ENCODE measurements at places on chromosomes 2 and 18.

- DNase-seq = no peak
Observed at GRCh38 chr2:112137516-112138158, 548 bp upstream of the FBLN7 start.

DNA sequence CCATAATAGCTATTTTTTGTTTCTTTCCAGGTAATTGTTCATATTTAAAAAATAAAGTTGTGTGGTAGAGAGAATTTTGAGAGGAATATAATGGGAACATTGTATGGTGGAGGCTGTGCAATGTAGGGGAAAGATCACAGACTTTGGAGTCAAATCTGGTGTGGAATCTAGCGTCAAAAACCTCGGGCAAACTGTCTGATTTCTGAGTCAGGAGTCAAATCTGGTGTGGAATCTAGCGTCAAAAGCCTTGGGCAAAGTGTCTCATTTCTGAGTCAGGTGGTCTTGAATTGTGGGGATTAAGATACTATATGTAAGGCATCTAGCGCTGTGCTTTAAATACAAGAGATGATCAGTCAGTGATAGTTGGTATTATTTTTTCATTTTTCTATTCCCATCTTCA is 5.1 kb downstream of the PTPN4 start:
- no peak for DNase-seq

DNA sequence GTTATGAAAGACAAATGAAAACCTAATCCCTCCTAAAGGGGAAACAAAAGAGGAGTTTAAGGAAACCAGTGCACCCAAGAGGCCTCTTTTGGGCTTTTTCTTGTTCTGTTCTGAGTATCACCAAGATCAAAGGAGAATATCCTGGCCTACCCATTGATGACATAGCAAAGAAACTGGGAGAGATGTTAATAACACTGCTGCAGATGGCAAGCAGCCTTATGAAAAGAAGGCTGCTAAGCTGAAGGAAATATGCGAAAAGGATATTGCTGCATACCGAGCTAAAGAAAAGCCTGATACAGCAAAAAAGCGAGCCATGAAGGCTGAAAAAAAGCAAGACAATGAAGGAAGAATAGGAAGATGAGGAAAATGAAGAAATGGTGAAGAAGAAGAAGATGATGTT is 23.6 kb upstream of the STAT4 start:
- no peak for DNase-seq

GRCh38 chr18:3120356-3120755 is 99.4 kb downstream of the MYOM1 start:
- DNase-seq = no peak

GRCh38 chr18:36394486-36394885 is 97.0 kb downstream of the FHOD3 start:
- DNase-seq = no peak

DNA sequence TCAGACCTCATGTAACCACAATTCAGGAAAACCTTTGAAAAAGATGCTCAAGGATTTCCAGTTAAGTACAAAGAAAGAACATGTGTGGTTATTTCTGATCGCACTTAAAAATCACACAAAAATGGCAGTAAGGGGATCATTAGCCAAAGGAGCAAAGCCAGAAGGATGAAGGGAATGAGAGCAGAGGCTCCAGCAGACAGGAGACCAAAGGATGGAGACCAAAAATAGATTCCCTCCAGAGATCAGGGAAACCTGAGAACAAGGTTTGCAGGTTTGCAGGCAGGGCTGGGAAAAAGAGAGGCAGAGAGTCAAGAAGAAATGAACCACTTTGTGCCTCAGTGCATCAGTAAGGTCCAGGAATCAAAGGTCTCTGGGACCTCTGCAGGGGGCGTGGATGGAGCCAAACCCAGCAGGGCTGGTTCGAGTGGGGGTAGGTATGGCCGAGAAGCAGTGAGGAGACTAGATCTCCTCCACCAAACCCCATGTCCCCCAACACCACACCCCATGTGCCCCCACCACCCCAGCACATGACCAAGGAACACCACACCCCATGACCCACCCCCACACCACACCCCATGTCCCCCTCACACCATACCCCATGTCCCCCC is 98.5 kb upstream of the GPC1 start:
- no peak for DNase-seq

GRCh38 chr2:179107737-179108136 is 57.8 kb upstream of the CCDC141 start:
- DNase-seq = no peak

DNA sequence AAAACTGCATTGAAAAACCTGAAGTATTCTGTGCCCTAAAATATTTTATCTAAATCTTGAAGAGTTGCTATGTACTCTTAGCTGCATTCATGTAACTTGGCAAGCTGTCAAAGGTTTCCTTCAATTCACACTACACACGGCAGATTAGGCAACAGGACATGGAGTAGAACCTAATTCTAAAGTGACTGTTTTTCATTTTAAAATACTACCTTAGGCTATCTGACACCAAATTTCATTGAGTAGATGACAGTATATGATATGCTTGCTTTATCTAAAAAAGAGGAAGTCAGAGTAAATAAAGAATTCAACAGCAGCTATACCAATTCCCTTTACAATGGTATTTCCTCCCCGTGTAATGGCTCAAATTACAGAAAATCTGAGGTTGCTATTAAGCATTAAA is 45.4 kb downstream of the EXOC6B start:
- no peak for DNase-seq

DNA sequence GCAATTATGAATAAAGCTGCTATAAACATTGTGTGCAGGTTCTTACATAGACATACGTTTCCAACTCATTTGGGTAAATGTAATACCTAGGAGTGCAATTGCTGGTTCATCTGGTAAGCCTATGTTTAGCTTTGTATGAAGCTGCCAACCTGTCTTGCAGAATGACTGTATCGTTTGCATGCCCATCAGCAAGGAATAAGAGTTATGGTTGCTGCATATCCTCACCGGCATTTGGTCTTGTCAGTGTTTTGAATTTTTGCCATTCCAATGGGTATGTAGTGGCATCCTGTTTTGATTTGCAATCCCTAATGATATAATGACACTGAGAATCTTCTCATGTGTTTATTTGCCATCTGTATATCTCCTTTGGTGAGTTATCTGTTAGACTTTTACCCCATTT is 20.7 kb downstream of the CCDC150 start:
- no peak for DNase-seq

- no peak for DNase-seq
Observed at GRCh38 chr18:55818284-55818683, 230.3 kb upstream of the TCF4 start.

Measured in stimulated activated CD4-positive, alpha-beta T cell treated with anti-CD3 and anti-CD28 coated beads, Interleukin-1b, Interleukin-23, amount 100 ng/mL, for 24 hours (primary cell).